ENCODE measurements at places on chromosomes 5 and 9. TPM values are rescaled to one million over a fixed set of nuclear protein-coding genes. Genes with fewer than 3 reads are reported as not detected.

PTGR1 gene
- total RNA-seq, result 380 TPM

CFAP90 gene
- 0.41 TPM for total RNA-seq

GGTA1 gene
- not detected for total RNA-seq

GEMIN5 gene
- total RNA-seq, result 28.5 TPM

ARL14EPL gene
- total RNA-seq, result not detected

KCTD16 gene
- 0.05 TPM for total RNA-seq

DNM1 gene
- total RNA-seq, result 88.2 TPM

PDZD2 gene
- 0.21 TPM for total RNA-seq

IDNK gene
- total RNA-seq, result 5.9 TPM

CARD6 gene
- 4.5 TPM for total RNA-seq
